Osteocyte (in vitro differentiated cells): ENCODE measurements at places on chromosomes 5 and 9. TPM values are rescaled to one million over a fixed set of nuclear protein-coding genes. Genes with fewer than 3 reads are reported as not detected.

Gene AGPAT2
- 34.4 and 36.4 TPM in 2 replicates for total RNA-seq

Gene PTPN3
- 4.6 and 4.7 TPM in 2 replicates for total RNA-seq

Gene LYRM7
- 6.9 and 9.1 TPM in 2 replicates for total RNA-seq

Gene AIF1L
- 26.3 and 31.1 TPM in 2 replicates for total RNA-seq

Gene EGR1
- total RNA-seq, result 219 and 415 TPM in 2 replicates

Gene SEMA4D
- total RNA-seq, result 2.0 and 2.2 TPM in 2 replicates

Gene AMBP
- total RNA-seq, result not detected in 2 replicates
